Fibroblast of villous mesenchyme (primary cell): ENCODE measurements at places on chromosomes 3 and 15. TPM values are rescaled to one million over a fixed set of nuclear protein-coding genes. Genes with fewer than 3 reads are reported as not detected.

KBTBD12 gene
- not detected in 2 replicates for total RNA-seq

GNAT1 gene
- total RNA-seq = not detected in 2 replicates

- DNase-seq = no peak
These were observed 34.5 kb downstream of the OSBPL10 start for GRCh38 chr3:31946484-31947081.

- no peak for DNase-seq
These were observed 728.8 kb downstream of the NR2F2 start for GRCh38 chr15:97059281-97059680.

- no peak for DNase-seq
These were observed 84.3 kb downstream of the RPLP1 start for GRCh38 chr15:69536726-69537512.

MED12L gene
- 0.32 and 1.3 TPM in 2 replicates for total RNA-seq

DNA sequence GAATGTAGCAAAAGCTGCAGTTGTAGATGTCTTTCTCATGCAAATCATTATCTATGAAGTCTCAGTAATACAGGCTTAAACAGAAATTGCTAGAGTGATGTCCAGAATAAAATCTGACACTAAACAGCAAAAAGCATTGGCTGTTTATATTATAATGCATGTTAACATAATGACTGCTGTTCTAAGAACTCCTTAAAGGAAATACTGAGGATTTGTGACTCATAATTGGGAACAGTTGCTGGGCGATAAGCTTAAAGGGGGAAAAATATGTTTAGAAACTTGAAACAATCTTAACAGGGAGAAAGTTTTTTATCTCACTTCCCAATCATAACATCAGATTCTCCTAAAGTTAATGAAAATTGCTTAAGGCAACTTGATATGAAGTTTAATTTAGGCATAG lies 17.5 kb downstream of the TIPARP start:
- DNase-seq = peak; percentile 88

TRIM42 gene
- total RNA-seq = not detected in 2 replicates

MYL3 gene
- total RNA-seq = 0.97 and 1.7 TPM in 2 replicates

GRCh38 chr3:188264226-188265207 lies 110.6 kb downstream of the LPP start:
- DNase-seq = peak; percentile 83

DNA sequence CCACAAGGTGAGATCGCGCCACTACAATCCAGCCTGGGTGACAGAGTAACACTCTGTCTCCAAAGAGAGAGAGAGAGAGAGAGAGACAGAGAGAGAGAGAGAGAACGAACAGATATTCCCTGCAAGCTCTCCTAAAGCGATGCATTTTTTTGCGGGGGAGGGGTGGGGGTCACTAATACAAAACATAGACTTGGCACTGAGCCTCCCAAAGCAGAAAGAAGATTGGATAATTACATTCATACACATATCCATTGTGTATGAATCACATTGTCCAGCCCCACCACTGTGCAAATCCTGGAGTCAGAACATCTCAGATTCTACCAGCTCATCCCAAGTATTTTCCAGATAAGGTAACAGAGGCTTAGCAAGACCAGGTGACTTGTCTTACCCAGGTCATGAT lies 459.9 kb downstream of the MAGI1 start:
- DNase-seq = no peak

CPA3 gene
- total RNA-seq = under 0.01 TPM in 1 of 2 replicates, not detected in the other

DNA sequence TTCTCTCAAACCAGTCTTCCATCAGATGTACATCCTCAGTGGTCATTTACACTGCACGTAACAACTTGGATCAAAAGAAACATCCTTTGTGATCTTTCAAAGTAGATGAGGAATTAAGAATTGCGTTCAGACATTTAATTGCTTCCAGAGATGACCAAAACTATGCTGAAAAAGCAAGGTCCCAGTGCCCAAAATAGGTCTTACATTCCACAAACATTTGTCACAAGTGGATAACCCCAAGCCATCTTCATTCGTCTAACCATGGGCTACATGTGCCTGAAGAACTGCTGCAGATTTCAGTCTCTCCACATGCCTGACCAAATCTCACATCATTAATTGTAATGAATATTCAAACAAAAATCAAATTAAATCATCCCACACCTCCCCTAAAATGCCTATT lies 273.6 kb downstream of the SHOX2 start:
- no peak for DNase-seq

TRAT1 gene
- total RNA-seq = not detected in 2 replicates

- DNase-seq = peak; percentile 6
These were observed 45.0 kb upstream of the FGF12 start for GRCh38 chr3:192772240-192772894.

- DNase-seq = no peak
These were observed 56.3 kb downstream of the SLCO2A1 start for GRCh38 chr3:133973249-133973980.

DNA sequence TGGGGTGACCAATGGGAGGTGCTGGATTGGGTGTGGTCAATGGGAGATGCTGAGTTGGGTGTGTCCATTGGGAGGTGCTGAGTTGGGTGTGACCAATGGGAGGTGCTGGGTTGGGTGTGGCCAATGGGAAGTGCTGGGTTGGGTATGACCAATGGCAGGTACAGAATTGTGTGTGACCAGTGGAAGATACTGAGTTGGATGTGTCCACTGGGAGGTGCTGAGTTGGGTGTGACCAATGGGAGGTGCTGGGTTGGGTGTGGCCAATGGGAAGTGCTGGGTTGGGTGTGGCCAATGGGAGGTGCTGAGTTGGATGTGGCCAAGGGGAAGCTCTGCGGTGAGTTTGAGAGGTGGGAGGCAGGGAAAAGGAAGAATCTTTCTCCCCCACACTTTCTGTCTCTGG lies 250.0 kb upstream of the PROK2 start:
- DNase-seq = no peak

SIDT1 gene
- not detected in 2 replicates for total RNA-seq

CHRM5 gene
- under 0.01 TPM in 2 replicates for total RNA-seq

- peak; percentile 42 for DNase-seq
These were observed 6.8 kb upstream of the SHQ1 start for GRCh38 chr3:72855001-72855400.

DNA sequence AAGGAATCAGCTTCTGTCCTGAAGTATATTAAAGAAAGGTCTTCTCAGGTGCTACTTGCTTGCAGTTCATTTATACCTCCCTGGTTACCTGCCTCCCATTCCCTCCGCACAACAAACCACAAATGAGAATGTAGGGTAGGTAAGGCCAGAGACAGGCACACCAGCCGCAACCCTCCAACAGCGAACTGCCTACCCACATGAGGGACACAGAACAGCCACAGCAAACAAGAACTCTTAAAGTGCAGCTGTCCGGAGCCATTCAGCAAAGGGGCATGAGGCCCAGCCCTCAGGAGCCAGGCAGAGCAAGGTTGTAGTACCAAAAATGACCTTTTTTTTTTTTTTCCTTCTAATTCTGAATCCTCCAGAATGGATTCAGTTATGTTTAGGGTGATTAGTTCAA lies 52.4 kb downstream of the SPSB4 start:
- no peak for DNase-seq

GRCh38 chr15:38750786-38751185 lies 186.2 kb upstream of the RASGRP1 start:
- no peak for DNase-seq

GRCh38 chr3:143831994-143832393 lies 16.3 kb downstream of the SLC9A9 start:
- DNase-seq = no peak
